MM.1S (cell line): ENCODE measurements at places on chromosomes 5 and 9.

DNA sequence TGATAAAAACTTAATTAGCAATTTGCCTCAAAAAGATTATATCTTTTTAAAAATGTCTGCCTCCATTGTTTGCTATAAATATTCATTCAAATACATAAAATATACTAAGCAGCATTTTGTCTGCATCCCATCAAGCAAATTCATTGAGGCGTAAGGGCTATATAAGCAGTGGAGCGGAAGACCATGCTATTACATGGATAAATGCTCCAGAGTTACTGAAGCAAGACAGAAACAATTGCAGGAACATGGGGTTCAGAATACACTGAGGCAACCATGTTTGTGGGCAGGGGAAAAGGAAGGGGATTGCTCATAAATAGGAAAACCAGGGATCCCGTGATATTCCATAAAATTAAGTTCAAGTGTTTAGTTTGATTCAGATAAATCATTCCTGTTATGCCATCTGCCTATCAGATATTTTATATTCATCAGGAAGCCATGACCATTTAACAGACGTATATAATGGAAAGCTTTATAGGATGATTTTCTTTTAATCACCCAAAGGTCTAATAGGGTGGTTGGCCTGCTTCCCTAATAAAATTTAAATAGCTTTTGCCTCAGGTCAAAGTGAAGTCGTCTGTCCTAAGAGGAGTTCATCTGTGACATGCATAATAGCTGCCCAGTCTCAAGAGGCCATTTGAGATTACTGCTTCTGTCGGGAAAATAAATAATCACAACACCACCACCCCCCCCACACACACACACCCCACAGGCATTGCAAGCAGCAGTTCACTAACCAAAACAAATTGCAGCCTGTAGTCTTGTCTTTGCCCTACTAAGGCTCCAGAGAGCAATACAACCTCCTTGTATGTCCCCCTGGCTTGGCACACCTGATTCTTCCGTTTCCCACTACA is 105.2 kb downstream of the RASEF start:
- DNase-seq, result no peak

- no peak for DNase-seq
Observed at GRCh38 chr5:82151662-82152061, 126.5 kb downstream of the RPS23 start.

- no peak for DNase-seq
Observed at GRCh38 chr5:87899721-87900131, 368.9 kb downstream of the TMEM161B start.

- DNase-seq, result no peak
Observed at GRCh38 chr5:100827481-100827889, 75.6 kb downstream of the ST8SIA4 start.

DNA sequence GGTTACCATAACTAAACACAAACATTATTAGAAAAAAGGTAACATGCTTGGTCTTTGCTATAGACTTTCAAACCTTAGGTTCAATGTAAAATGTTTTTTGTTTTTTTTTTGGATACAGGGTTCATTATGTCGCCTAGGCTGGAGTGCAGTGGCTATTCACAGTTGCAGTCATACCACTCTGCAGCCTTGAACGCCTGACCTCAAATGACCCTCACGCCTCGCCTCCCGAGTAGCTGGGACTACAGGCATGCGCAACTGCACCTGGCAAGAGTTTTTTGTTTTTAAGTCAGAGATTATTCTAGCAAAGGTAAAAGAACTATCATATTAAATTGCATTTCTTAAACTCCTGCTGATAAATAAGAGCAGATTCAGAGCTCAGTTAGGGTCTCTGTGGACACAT is 55.1 kb upstream of the NR5A1 start:
- DNase-seq, result no peak

DNA sequence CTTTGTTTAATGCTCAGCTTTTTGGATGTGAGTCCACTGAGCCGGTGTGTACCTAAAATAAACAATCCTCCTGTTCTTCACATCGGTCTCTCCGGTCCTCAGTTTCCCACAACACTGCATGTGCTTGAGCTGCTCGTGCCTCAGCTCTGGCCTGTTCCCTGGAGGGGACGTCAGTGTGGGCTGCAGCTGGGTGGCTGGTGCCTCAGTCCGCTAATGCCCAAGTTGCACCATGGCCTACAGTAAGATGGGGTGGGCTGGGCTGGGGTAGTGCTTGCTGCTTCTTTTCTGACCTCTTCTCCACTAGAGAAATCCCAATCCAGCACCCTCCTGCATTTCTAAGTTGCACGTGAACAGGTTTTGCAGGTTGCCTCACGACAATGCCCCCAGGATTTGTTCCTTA is 595 bp upstream of the BTNL9 start:
- no peak for DNase-seq

GRCh38 chr5:17217493-17218352 is at the start of gene BASP1:
Gene BASP1, plus strand, starts transcription at chr5:17217631. Its CDS starts 57,586 bp downstream, at chr5:17275217.
- peak; percentile 80 for DNase-seq

- no peak for DNase-seq
Observed at GRCh38 chr9:101683236-101683635, 55.2 kb downstream of the GRIN3A start.

DNA sequence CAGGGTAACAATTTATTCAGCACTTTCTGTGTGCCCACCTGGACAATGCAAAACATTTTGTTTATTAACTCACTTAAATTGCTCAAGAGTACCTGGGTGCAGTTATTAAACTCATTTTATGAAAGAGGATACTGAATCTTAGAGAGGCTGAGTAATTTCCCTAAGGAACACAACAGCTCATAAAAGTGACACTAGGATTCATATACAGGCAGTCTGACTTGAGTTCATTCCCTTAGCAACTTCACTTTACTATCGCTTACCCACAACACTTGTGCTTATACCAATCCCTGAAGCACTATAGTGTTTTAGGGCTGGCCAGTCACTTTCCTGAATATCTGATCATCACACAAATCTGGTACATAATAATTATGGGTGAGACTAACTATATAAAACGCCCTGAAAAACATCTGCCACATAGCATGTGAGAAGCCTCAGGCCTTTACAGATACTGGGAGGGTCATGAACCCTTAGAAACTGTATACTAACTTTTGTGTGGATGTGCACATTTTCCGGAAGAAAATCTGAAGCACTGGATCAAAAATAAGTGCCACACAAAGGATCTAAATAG is 11.3 kb downstream of the TRPM6 start:
- no peak for DNase-seq

DNA sequence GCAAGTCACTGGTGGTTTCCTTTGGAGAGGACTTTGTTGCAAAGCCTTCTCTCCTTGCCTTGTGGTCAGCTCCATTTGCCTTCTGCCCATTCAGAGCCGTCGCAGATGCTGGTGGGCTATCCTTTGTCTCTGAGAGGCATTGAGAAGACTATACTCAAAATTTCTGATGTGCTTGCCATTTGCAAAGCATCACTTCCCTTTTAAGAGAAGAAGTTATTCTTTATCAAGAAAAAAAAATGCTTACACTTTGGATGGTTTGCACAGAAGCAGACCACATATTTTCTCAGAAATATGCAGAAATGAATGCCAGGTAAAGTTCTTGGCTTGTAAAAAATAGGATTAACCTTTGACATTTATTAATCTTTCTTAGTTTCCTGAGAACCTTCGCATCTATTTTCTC is 195.8 kb upstream of the KLF4 start:
- no peak for DNase-seq

DNA sequence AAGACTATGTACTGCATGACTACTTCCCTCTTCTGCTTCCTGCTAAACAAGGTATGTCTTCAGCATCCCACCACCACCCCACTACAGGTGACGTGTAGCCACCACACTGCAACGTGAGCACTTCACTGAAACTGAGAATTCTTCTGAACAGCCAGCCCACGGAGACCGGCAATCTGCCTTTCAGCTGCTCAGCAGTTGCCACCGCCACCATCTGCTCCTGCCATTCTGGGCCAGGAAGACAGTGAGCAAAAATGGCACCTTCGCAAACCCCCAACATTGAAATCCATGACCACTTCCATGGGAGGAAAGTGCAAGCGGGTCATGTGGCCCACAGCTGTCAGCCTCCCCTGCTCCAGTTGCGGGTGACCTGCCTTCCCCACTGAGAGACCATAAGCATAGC is 443.4 kb upstream of the ST8SIA4 start:
- DNase-seq, result peak; percentile 38

DNA sequence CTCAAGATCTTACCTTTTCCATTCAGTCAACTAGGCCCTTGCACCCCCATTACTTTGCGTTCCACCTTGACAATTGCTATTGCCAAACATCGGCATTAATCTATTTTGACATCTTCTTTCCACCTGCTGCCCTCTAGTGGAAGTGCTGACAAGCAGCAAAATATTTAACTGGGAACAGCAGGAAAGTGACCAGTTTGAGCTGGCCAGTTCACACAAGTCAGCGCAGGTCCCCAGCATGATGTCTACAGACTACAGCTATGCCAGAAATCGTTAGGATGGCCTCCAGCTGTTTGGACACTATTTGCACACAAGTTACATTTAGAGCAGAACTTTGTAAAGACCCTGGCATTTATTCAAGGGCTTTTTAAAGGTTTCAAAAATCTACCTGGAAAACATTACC is 160.1 kb downstream of the GHR start:
- DNase-seq, result peak; percentile 47

- DNase-seq, result no peak
Observed at GRCh38 chr9:35540315-35540714, 50.4 kb downstream of the RUSC2 start.

GRCh38 chr5:139164020-139164419 is 34.1 kb downstream of the SIL1 start:
- DNase-seq, result no peak

- no peak for DNase-seq
Observed at GRCh38 chr5:116699332-116699731, 124.7 kb upstream of the SEMA6A start.

DNA sequence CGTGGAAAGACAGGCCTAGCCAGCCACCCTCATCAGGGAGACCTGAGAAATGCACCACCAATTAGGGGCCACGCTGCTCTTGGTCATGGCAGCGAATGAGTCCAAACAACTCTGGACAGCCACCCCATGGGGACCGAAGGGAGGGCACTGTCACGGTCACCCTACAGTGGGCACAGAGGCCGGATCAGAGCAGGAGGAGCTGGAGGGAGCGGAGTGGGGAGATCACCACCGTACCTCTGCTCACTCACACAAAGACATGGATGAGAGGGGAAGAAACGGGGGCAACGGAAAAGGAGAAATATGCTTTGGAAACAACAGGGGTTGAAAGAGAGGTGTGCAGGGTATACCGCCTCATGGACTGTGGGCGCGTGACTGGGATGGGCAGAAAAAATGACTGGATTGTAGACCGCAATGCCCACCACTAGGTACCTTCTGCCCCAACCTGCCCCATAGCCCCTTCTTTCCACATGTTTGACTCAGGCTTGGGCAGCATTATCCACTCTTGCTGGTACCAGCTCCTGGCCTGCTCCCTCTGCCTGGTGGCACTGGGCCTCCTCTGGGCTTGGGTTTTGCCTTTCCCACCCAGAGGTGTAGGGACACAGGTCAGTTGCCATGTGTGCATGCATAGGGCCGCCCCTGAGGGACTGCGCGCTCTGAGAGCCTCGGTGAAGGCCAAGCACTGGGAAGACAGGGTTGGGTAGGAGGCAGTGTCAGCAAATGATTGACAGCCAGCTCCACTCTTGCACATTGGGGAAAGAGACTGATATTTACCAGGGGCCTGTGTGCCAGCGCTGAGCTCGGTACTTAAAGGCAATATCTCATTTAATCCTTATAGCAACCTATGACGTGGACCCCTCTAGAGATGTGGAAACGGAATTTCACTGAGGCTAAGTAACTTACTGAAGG is 76.6 kb downstream of the CRB2 start:
- DNase-seq, result no peak

DNA sequence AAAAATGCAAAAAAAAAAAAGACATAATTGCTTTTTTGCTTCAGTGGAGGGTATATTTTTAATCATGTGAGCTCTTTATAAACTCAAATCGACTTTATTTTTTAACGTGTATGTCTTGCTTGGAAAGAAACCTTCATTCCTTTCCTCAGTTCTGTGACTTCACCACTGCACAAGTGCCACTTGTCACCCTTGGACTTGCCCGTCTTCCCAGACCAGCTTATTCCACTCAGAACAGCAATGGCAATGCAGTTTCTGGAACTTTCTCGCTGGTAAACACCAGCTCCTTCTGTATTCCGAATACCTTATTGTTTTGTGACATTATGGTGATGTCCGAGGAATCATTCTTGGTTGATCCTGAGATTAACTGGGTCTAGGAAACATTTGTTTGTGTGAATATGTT is 440.5 kb upstream of the ADAMTS16 start:
- DNase-seq, result no peak

GRCh38 chr5:84602371-84602771 is 217.7 kb upstream of the EDIL3 start:
- no peak for DNase-seq

- peak; percentile 48 for DNase-seq
Observed at GRCh38 chr5:44862808-44863207, 54.1 kb downstream of the MRPS30 start.

DNA sequence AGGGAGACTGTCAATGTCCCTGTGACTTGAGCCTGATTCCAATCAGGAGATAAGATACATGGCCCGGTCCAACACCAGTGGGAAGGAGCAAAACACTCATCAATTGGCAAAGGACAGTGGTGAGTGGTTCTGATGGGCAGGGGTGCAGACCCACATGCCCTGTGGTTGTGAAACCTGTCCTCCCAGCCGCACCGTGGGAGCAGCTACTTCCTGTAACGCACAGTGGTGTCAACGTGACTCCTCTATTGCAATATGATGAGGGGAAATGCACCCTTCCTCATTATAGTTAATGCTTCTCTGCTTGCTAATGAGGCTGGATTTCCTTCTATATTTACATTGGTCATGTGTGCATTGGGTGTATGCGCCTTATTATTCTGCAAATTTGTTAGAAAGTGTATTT is 223.0 kb downstream of the IRX1 start:
- no peak for DNase-seq

DNA sequence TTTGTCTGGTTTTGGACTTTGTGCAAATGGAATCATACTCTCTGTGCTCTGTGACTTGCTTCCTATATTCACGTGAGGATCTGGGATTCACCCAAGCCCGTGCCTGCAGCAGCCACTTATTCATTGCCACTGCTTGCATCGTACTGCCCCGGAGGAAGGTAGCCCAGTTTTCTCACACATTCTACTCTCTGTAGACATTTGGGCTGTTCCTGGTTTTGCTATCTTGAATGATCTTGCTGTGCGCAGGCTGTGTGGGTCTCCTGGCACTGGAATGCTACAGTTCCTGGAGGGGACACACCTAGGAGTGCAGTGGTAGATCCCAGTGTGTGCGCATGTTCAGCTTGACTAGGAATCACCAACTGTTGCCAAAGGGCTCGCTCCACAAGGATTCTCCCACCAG is 99.2 kb upstream of the BOD1 start:
- DNase-seq, result no peak

DNA sequence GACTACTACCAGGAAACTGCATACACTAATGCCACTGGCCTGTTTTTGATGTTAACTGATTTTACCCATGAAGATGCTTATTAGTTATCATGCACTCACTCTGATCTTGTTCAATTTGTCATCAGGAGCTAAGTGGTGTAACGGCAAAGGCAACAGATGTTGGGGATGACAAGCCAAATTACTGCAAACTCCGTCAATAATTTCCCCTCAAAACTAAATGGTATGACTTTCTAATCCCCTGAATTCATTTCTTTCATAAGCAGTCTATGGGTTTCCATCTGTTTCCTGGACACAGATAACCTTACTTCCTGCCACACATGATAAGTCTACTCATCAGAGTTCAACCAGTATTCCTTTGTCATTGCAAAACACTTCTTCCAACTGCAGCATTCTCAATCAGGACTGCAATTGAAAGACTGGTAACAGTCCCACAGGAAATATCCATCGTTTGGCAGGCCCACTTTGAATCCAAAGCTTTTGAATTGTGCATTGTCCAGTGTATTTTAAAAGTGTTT is 96.2 kb upstream of the SMC2 start:
- DNase-seq, result no peak
